ENCODE measurements at places on chromosomes 1 and 21.
A peak's percentile ranks its signal among the peaks of the same experiment; 100 is the strongest.

DNA sequence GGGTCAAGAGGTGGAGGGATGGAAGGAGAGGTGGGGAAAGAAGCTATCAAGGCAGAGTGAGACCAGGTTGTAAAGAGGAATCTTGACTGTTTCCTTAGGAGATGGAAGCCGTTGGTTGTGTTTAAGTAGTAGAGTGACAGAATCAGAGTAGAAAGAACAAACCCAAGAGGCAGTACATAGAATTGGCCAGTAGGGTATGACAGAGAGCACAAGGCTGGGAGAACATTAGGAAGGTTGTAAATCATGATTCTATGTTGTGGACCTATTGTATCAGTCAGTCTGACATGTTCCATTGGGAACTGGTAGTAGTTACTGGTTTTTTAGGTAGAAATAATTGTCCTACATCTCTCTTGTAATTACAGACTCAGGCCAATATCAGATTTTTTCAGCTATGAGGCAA lies 486.9 kb upstream of the USP24 start:
- DNase-seq, result no peak

- peak; percentile 37 for DNase-seq
Observed at GRCh38 chr21:41585199-41585994, 77.4 kb upstream of the TMPRSS2 start.

GRCh38 chr1:21217812-21218596 lies 41.3 kb upstream of the EIF4G3 start:
- peak; percentile 83 for DNase-seq

DNA sequence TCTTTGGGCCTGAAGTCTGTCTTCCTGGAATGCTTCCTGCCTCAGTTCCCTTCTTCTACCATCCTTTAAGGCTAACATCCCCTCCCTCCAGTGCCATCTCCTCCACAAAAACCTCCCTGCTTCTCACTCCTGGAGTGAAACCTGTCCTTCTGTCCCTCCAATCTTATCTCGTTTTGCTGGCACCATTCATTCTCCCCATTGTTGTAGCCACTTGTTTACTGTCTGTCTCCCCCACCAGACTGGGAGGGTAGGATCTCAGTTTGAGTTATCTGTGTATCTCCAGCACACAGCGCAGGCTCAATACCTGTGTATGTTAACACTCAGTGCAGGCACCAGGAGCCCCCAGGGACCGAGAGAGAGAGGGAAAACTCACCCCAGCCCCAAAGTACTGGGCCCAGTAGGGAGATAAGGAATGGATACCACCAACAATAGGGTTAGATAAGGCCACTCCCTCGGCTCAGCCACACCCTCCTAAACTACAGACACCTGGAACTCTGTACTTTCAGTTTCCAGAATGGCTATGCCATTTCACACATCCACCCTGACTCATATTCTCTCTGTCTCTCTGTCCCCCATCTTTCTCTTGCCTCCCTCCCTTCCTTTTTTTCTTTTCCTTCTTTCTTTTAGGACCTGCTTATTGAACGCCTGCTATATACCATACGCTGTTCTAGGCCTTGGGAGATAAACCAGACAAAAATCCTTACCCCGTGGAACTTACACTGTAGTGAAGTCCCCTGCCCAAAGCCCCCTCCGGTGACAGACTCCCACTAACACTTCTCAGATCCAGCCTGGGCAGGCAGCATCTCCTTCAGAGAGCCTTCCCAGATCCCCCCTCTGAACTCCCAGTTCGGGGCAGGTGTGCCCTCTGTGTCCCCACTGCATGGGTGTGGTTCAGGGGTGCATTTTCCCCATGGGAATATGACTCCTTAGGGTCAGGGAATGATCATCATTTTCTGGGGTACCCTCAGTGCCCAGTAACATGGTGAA lies 3.3 kb upstream of the SSBP3 start:
- DNase-seq, result peak; percentile 54

DNA sequence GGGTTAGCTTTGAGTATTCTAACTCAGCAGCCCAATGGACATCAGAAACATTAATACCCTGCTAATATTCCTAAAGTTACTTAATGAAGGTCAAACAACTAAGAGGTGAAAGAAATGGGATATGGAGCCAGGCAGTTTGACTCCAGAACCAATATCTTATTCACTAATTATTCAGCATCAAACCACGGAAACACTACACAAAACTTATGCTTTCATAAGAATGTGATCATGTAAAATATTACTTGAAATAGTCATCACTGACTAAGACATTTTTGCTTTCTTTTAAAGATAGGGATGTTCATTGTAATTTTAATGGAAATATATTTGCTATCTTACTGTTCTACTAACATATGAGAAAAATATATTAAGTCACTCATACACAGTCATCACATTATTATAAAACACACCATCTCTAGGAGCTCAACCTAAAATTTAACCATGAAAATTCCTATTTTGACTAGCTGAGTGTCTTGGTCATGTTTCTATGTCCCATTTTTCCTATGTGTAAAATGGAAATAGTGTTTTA lies 240.9 kb downstream of the KCTD3 start:
- no peak for DNase-seq
